ENCODE measurements at places on chromosomes 11 and 22.

DNA sequence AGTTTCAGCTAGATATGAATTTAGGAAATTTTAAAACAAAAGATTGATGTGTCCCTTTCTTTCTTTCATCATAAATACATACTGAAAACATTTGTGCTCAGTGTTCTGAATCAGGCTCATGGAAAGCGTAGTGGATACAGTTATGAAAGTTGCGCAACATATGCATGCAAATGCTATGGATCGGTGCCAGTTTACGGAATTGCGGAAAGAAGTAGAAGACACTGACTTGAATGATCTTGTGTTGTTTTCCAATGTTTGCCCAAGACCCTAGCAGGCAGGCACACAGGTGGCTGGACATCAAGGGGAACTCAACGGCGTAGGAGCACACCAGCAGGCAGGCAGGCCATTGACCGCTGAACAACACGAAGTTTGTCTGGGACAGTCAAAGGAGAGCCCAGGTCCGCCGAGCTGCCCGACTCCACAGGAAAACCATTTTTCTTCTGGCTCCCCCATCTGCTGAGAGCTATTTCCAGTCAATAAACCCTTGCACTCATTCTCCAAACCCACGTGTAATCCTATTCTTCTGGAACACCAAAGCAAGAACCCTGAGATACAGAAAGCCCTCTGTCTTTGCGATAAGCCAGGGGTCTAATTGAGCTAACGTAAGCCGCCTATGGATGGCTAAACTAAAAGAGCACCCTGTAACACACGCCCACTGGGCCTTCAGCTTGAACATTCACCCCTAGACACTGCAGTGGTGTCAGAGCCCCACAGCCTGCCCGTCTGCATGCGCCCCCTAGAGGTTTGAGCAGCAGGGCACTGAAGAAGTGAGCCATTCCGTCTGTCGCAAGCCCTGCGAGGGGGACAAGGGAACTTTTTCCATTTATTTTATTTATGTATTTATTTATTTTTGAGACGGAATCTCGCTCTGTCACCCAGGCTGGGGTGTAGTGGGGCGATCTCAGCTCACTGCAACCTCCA is 7.4 kb upstream of the BIRC3 start:
- no peak for DNase-seq

DNA sequence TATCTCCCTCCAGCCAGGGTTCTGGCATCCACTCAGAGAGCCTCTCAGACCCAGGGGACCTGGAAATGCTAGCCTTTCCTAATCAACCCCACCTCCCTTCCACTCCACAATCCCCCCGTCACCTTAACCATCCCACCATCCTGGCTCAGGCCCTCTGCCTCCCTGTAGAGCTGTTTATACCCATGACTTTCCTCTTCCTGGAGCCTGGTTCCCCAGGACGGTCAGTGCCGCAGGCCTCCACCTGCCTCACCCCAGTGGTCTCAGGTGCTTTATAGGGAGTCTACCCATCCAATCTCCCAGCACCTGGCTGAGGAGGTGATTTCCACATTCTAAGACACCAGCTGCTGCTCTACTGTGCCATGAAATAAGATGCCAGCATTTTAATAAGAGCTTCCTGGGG is 1159.5 kb downstream of the TBC1D22A start:
- DNase-seq = no peak

GRCh38 chr22:43928468-43928867 is 4.9 kb downstream of the PNPLA3 start:
- DNase-seq = no peak

GRCh38 chr11:33690290-33691065 is 10.1 kb downstream of the C11orf91 start:
- no peak for DNase-seq

GRCh38 chr22:20585639-20586402 is 78.4 kb downstream of the MED15 start:
- no peak for DNase-seq

GRCh38 chr22:28095316-28096095 is 176.4 kb upstream of the PITPNB start:
- DNase-seq = no peak

GRCh38 chr22:46462726-46463371 is 74.6 kb downstream of the CELSR1 start:
- DNase-seq = peak; percentile 59

GRCh38 chr11:13450832-13451397 is 12.1 kb downstream of the BTBD10 start:
- DNase-seq = no peak

DNA sequence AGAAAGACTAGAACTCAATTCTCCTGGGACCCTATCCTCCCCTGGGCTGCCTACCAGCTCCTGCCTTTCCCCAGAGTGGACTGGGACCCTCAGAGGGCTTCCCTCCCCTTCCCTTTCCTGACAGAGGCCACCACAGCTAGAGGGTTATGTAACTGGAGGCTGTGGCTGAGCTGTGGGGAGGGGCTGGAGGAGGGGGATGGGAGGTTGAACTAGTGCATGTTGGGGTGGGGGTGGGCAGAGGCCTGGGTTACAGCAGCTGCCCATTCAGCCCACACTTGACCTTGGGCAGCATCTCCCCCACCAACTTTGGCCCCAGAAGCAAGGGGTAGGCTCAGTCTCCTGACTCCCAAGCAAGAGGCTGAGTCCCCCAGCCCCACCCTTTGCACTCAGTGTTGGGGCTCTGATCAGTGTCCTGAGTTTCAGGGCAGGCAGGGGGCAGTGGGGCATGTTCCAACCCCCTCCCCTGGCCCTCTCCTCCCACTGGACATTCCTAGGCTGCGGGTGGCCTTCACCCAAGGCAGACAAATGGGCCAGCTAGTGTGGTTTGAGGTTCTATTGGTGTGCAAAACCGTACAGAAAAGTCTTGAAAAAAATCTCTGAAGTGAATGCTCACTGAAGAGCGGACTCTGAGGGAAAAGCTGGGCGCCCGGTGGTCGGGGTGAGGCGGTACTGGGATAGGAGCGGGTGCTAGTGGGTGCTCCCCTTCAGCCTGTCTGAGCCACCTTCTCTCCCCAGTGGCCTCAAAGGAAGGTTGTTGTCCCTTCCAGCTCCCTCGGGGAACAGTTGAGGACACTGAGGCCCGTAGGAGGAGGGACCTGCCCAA is 3.8 kb downstream of the KCNC1 start:
- no peak for DNase-seq

DNA sequence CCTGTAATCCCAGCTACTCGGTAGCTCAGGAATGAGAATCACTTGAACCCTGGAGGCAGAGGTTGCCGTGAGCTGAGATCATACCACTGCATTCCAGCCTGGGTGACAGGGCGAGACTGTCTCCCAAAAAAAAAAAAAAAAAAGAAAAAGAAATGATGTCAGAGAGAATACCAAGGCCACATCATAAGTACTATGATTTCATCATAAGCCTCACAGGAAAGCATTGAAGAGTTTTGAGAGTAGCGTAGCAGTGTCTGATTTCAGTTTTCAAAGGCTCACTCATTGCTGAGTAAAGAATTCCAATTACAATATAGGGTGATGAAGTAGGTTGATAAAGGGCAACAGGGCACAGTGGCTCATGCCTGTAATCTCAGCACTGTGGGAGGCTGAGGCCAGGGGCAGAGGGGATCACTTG is 88.8 kb downstream of the MRTFA start:
- no peak for DNase-seq

DNA sequence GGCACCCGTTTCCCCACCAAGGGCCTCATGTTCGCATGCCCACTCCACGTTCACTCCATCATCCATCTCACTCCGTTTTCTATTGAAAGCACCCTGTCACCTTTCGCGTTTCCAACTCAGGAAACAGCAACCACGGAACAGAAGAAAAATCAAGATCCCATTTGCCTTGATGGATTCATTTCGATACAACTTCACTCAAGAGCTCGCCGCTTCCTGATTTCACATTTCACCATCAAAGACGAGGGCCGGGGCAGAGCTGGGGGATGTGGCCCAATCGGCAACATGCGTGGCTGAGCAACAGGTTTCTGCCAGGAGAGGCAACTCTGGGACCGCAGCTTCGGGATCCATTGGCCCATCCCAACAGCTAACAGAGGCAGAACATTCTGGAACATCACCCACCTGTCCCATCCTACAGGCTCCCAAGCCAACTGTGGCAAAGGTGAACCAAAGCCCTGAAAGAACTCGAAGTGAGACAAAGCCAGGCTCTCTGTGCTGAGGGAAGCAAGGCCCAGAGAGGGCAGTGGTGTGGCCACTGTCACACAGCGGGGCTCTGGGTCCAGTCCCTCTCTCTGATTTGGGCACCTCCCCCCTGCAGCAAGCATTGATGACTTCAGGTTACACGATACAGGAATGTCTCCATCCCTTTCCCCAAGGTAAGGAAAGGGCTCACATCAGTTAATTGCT is 36.2 kb upstream of the CD5 start:
- DNase-seq = no peak

DNA sequence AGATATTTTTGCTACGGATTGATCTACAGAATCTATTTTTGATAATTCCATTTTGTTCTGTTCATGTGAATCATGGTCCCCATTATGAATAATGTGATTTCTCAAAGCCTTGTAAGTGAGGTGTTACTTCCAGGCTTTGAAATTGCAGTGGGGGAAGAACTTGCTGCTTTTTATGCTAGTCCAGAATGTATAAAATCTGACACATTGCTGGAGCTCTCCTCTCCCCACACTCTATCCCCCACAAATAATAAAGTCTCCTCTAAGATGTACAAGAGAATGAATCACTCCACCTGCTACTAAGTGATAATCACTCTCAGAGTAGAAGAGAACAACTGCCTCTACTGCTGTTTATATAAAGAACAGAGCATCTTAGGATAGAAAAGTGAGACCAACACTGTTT is 5.9 kb upstream of the RAB6A start:
- DNase-seq = no peak

DNA sequence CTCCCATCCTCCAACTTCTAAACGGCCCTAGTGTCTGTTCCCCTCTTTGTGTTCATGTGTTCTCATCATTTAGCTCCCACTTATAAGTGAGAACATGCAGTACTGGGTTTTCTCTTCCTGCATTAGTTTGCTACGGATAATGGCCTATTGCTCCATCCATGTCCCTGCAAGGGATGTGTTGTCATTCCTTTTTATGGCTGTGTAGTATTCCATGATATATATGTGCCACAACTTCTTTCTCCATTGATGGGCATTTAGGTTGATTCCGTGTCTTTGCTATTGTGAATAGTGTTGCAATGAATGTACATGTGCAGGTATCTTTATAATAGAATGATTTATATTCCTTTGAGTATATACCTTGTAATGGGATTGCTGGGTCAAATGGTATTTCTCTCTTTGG is 5.6 kb upstream of the SMIM38 start:
- no peak for DNase-seq

GRCh38 chr11:119513806-119514170 is 90.8 kb upstream of the THY1 start:
- DNase-seq = no peak

GRCh38 chr11:131392528-131393255 is 22.3 kb downstream of the NTM start:
- DNase-seq = no peak

DNA sequence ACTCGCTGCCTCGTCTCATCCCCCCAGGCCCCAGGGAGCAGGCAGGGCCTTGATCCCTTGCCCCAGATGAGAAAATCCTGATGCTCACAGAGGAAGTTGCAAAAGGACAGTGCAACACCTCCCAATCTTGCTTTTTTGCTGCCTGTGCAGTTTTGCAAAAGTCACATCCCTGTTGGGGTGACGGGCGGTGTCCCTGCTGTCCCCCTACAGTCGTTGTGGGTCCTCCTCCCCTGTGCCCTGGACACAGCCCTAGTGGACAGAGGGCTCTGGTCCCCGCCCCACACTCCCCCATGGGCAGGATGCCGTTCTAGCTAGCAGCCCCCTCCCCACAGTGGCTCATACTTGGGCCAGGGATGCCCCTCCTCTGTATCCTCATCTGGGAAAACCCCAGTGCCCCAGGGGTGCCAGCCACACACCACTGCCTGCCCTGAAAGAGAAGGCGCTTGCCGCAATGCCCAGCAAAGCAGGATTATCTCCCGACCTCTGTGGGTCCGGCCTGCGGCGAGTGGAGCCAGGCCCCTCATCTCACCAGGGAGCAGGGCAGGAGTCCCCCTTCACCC is 18.4 kb upstream of the CTSD start:
- no peak for DNase-seq

Measured in NCI-H1105 treated with DMSO at 0.1 percent for 48 hours (cell line).